ENCODE measurements at places on chromosomes 7 and 10. TPM values are rescaled to one million over a fixed set of nuclear protein-coding genes. Genes with fewer than 3 reads are reported as not detected.

ZNF3 gene
- 23.6 TPM for total RNA-seq

HGF gene
- not detected for total RNA-seq

NET1 gene
- total RNA-seq = 82.1 TPM

GRCh38 chr10:30883116-30883515 is 148.5 kb downstream of the ZNF438 start:
- no peak for DNase-seq

CCL24 gene
- total RNA-seq = not detected

GRCh38 chr10:71643904-71644303 is 75.7 kb downstream of the C10orf105 start:
- no peak for DNase-seq

ACSM6 gene
- not detected for total RNA-seq

Data from HT-29 (cell line).